ENCODE measurements at places on chromosomes 13 and 19.

- DNase-seq, result no peak
Measured at GRCh38 chr13:78497702-78498355, 105.5 kb downstream of the POU4F1 start.

DNA sequence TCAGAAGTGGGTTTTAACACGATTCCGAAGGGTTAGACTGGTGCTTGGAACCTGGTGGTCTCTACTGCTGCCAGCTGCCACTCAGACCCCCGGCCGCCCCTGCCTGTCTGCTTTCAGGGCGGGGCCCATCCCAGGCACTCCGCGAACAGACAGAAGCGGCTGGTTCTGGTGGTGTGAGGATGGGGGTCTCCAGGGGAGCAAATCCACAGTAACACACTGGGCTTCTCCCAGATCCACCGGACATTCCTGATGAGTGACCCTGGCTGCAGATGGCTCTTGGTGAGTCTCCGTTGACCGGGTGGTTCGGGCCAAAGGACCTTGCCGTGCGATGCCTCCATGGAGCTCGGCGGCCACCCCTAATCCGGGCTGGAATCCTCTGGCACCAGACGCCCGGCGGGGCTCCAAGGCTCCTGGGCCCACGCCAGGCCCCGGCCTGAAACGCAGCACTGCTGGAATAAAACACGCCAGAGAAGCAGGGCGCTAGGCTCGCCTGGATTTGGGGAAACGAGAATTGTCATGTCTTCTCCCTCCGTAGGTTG lies 2.1 kb upstream of the PTBP1 start:
- DNase-seq, result no peak

DNA sequence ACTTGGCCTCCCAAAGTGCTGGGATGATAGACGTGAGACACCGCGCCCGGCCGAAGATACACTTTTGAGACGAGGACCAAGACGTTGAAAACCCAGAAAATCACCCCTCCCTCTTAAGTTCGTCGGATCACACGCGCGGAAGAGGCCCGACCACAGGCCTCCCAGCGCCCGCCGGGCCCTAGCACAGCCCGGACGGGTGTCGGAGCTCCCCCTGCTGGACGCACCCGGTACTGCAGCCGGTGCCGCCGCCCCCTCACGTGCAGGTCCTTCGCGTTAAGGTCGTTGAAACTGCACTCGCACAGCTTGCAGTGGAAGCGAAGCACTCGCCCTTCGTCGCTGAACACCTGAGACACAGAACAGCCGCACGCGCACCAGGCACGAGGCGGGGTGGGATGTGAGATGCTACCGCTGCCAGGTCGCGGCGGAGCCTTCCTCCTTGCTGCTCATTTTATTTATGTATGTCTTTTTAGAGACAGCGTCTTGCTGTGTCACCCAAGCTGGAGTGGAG lies 35.7 kb upstream of the MATK start:
- DNase-seq, result peak; percentile 79

DNA sequence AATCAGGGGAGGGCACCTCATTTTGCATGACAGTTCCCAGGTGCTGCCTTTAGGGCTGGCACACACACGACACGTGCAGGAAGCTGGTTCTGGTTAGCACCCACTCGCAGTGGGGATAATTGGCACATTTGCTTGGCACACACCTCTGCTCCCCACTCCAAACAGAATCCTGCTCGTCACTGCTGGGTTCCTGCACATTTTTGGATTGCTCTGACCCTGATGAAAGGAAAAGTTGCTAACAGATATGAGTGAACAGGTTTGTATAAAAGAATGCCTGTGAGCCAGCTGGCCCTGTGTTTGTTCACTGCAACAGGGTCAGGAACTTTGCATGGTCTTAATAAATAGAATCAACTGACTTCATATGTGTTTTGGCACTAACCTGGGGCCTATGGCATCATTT lies 1500.4 kb downstream of the EFNB2 start:
- no peak for DNase-seq

DNA sequence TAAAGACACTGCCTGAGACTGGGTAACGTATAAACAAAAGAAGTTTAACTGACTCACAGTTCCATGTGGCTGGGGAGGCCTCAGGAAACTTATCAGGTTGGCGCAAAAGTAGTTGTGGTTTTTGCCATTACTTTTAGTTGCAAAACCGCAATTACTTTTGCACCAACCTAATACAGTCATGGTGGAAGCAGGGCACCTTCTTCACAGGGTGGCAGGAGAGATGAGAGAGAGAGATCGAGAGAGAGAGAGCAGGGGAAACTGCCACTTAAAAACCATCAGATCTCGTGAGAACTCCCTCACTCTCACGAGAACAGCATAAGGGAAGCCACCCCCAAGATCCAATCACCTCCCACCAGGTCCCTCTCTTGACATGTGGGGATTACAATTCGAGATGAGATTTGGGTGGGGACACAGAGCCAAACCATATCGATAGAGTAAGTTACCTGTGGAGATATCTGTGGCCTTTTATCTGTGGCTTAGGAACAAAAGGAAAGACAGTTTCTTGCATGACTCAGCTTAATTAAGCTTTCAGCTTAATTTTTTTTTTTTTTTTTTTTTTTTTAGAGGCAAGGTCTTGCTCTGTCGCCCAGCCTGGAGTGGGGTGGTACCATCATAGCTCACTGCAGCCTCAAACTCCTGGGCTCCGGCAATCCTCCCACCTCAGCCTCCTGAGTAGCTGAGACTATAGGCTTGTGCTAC lies 7.6 kb upstream of the CABP5 start:
- no peak for DNase-seq

GRCh38 chr13:50873467-50873866 lies 30.0 kb upstream of the DLEU7 start:
- no peak for DNase-seq

- no peak for DNase-seq
Measured at GRCh38 chr13:44402899-44403445, 29.3 kb downstream of the SERP2 start.

DNA sequence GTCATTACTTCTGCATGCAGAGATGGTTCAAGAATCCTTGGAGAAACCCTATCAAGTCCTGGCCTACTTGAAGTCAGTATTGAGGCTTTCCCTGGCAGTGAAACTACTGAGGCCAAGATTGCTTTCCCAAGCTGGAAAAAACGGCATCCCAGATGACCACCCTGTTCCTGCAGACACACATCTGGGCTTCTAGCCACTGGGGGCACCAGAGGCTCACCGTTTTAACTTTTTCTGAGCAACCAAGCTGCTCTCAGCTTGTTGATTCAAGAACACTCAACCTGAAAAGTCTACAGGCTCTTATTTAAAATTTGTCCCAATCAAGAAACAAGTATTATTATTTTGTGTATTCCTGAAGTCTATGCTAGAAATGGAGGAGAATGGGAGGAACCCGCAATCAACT lies 66.6 kb downstream of the SPRYD7 start:
- DNase-seq, result no peak

- DNase-seq, result no peak
Measured at GRCh38 chr13:76872675-76873074, 13.5 kb downstream of the KCTD12 start.

DNA sequence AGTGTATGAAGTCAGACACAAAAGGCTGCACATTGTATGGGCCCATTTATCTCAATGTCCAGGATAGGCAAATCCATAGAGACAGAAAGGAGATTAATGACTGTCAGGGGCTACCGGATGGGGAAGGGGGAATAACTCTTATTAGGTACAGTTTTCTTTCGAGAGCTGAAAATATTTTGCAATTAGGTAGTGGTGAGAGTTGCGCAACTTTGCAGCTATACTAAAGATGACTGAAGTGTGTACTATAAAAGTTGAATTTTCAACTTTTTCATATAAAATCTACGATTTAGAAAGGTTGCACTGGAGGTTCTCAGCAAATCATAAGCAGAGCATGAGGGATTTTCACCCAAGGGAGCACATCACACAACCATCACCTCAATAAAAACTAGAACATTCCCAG lies 16.1 kb upstream of the SLC15A1 start:
- DNase-seq, result no peak

DNA sequence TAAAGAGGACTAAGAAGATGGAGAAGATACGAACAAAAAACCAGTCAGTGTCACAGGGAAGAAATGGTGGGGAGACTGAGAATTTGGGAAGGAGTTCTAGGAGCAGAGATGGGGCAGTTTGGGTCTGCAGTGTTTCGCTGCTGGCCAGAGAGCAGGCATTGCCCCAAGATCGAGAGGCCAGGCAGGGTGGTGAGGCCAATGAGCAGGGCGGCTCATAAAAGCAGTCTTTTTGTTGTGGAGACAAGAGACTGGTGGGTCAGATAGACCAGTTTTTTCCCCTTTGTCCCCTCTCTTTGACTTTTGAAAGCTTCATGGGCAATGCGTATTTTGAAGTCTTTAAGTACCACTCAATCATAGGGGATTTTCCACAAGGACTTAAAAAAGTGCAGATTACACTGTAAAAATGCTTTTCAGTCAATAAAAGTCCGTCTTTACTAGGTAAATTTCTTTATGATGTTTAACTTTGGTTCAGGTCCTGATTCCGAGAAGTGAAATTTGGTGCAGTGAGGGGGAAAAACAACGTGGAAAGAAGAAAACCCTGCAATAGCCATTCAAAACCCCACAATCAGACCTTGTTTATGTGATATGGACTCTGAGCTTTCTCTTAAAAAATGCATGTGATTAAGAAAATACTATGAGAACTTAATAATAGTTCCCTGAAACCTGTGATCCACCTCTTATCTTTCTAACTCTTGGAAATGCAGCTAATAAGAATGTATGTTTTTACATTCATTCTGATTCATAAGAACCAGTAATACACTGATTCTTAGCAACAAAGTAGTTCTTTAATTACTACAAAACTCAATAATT lies 338.9 kb downstream of the KLF5 start:
- no peak for DNase-seq

GRCh38 chr13:111949311-111949710 lies 117.6 kb upstream of the SOX1 start:
- DNase-seq, result no peak

DNA sequence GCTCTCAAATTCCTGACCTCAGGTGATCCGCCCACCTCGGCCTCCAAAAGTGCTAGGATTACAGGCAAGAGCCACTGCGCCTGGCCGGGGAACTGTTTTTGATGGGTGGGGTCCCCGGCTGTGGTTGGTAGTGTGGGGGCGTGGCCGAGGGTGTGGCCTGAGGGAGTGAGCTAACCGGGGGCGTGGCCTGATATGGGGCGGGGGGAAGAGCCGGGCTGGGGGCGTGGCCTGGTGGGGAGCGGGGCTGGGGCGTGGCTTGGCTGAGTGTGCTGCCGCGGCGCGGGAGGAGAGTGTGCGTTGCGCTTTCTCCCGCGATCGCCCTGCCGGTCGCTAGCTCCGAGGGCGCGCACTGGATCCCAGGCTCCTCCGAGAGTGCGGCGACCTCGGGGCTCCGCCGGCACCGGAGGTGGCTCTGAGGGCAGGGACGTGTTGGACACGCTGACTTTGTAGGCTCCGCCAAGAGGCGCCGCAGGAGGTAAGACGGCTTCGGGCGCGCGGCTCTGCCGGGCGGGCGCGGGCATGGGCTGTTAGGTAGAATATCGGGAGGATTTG lies at the start of gene SPATA13:
Gene SPATA13, plus strand, starts transcription at position 263 of the 552 bp plus-strand sequence. CDS start 62,210 bp downstream, outside the sequence.
- peak; percentile 88 for DNase-seq

DNA sequence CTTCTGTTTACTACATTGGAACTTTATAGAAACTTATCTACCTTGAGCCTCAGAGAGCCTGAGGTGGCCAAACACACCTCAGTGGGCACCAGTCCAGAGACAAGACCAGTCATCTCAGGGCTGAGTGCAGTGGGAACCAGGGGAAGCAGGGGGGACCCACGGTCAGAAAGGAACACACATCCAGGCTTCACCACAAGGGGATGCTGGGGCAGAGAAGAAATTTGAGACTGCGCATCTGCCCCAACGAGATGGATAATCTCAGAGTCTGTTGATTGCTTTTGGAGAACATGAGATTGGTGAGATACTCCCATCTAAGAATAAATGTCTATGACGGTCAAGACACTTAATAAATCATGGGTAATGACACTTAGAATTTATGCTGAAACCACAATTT lies 98.7 kb downstream of the DOCK9 start:
- DNase-seq, result no peak

DNA sequence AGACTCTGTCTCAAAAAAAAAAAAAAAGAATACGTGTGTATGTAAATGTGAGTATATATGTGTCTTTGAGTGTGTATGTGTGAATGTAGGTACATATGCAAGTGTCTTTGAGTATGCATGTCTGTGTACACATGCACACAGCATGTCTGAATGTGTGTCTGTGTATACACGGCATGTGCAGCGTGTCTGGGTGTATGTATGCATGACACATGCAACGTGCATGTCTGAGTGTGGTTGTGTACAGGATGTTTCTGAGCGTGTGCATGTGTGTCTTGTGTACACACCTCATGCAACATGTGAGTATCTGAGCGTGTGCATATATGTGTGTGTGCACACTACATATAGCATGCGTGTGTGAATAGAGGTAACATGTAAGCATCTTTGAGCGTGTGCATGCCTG lies 20.8 kb downstream of the FBN3 start:
- no peak for DNase-seq

GRCh38 chr13:109105899-109106298 lies 476.5 kb downstream of the MYO16 start:
- DNase-seq, result no peak

DNA sequence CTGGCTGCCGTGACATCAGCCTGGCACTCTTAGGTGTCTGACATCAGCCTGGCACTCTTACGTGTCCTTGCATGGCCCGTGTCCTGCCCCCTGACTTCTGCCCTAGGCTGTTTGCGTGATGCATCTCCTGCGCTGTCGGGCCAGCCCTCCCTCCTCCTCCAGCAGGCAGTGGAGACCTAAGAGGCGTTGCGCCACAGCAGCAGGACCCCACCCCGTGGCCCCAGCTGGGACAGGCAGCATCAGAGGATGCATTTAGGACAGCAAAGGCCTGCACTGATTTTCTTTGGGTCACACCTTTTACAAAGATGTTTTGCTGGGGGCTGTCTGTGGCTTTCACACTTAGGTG lies 65.3 kb downstream of the GPR12 start:
- DNase-seq, result no peak

DNA sequence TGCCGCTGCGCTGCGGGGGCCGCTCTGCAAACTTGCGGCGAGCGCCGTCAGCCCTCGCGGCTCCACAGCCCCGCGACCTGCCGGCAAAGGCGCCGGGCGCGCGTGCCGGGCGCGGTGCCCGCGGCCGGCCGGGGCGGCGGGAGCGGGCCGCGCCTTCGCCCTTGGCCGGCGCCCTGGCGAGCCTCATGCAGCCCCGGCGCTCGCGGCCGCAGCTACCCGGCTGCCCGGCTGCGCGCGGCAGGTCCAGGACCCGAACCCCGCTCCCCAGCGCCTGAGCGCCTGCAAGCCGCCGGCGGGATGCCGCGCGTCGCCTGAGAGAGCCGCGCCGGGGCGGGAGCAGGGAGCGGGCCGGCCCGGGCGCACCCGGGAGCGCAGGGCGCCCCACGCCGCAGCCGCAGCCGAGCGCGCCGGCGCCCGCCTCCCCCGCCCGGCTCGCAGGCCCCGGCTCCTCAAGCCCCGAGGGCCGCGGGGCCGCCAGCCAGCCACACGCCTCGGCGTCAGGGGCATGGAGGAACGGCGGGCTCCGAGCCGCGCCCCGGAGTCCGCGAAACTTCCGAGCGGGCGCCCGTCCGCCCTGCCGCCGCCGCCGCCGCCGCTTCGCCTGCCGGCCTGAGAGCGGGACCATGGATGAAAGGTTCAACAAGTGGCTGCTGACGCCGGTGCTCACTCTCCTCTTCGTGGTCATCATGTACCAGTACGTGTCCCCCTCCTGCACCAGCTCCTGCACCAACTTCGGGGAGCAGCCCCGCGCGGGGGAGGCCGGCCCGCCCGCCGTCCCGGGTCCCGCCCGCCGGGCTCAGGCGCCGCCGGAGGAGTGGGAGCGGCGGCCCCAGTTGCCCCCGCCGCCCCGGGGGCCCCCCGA lies 564 bp downstream of the HS6ST3 start:
- DNase-seq, result no peak
